Activated CD8-positive, alpha-beta memory T cell treated with anti-CD3 and anti-CD28 coated beads, Interleukin-2, amount 10 ng/mL, durations not matched to agents 7 days and 5 days (primary cell): ENCODE measurements at places on chromosomes 7 and 10. TPM values are rescaled to one million over a fixed set of nuclear protein-coding genes. Genes with fewer than 3 reads are reported as not detected.

DNA sequence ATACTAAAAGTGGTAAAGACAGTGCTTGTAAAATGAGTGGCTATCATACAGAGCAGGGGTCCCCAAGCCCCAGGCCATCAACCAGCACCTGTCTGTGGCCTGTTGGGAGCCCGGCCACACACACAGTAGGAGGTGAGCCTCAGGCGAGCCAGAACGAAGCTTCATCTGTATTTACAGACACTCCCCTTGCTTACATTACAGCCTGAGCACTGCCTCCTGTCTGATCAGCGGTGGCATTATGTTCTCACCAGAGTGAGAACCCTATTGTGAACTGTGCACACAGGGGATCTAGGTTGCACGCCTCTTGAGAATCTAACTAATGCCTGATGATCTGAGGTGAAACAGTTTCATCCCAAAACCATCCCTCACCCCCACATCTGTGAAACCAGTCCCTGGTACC is 58.7 kb downstream of the ITGA8 start:
- no peak for DNase-seq

Gene SLC26A3
- total RNA-seq = not detected

- no peak for DNase-seq
Measured at GRCh38 chr10:13877154-13877909, 290.6 kb downstream of the PRPF18 start.

Gene LRIT2
- total RNA-seq = not detected

GRCh38 chr7:128919881-128920799 is 9.6 kb upstream of the KCP start:
- no peak for DNase-seq

Gene CCL24
- total RNA-seq = not detected

Gene SPDYE2
- total RNA-seq = not detected

GRCh38 chr10:24396396-24396795 is 187.5 kb downstream of the KIAA1217 start:
- no peak for DNase-seq

Gene CPA1
- total RNA-seq = not detected

GRCh38 chr7:128217030-128217805 is 23.9 kb upstream of the LEP start:
- DNase-seq = no peak

Gene ELN
- total RNA-seq = not detected

DNA sequence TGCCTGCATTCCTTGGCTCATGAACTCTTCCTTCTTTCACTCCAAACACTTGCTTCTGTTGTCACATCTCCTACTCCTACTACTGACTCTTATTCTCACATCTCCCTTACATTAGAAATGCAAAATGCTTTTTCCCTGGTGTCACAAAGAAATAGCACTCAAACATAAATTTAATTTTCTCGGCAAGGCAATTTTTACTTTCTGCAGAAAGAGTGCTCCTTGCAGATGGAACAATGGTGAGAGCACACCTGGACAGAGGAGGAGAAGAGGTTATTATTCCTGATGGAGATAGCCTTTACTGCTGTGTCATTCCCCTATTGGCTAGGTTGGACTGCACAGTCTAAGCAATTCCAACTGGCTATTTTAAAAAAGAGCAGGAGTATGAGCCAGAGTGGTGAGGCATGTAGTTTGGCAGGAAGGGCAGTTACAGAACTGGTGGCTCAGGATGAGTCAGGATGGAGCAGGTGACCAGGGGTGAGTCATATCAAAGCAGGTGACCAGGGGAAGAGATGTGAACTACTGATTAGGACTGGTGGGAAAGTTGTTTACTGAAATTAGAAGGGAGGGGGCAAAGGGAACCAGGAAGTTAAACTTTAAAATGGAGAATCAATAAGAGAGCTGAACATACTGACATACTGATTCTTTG is 52.9 kb downstream of the CYP2C9 start:
- no peak for DNase-seq

DNA sequence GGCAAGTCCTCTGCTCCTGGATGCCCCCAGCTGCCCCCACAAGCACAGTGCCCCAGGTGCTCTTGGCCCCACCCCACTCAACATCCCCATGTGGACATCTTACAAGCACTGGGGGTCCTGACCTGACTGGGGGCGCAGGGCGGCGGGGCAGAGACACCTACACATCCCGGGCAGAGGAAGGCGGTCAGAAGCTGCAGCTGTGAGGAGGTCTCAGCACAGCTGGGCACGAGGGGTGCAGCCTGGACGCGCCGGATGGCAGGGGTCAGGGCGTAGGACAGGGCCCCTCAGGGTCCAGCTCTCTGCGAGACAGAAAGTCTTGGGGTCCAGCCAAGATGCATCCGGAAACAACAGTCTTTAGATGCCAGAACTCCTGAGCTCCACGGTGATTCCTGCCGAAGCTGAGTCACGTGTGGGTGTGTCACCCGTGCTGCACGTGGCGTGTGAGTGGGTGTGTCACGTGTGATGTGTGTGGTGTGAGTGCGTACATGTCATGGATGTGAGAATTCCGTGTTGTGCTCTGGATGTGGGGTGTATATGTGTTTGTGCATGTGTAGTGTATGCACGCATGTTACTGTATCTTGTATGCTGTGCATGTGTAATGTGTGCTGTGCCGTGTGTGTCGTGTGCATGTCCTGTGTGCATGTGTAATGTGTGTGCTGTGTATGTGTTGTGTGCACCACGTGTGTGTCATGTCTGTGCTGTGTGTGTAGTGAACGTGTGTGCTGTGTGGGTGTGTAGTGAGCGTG is 5.1 kb downstream of the VENTX start:
- DNase-seq = no peak

- DNase-seq = peak; percentile 45
Measured at GRCh38 chr10:79342811-79343561, 4.3 kb upstream of the PPIF start.

- DNase-seq = no peak
Measured at GRCh38 chr10:89295597-89295996, 6.2 kb upstream of the IFIT2 start.

Gene STEAP4
- 0.05 TPM for total RNA-seq

DNA sequence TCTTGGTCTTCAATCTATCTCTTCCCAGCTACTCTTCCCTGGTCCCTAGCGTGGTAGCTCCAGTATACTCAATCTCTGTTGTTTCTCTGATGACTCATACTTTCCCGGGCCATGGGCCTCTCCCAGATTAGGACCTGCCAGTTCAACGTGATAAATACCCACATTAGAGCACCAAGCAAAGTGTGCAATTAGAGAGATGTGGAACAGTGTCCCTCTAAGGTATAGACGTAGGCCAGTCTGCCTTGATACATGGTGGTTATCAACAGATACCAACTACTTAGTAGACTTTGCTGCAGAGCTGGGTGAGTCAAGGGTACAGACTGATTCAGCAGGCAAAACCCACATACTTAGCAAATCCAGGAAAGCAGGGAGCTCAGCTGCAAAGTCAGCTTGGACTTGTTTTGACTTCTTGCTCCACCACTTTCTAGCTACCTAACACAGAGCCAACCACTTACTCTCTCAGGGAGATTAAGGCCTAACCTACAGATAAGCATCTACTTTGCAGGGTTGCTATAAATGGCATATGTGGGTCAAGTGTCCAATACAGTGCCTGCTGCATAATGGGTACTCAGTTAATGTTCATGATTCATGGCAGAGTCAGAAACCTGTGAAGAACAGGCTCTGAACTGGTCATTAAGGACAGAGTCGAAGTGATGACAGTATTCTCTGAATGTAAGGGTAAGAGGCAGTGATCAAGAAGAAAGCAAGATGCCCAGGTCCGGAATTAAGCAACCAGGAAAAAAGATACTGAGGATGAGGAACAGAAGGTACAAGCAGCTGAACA is 176.1 kb downstream of the CHN2 start:
- DNase-seq = no peak

DNA sequence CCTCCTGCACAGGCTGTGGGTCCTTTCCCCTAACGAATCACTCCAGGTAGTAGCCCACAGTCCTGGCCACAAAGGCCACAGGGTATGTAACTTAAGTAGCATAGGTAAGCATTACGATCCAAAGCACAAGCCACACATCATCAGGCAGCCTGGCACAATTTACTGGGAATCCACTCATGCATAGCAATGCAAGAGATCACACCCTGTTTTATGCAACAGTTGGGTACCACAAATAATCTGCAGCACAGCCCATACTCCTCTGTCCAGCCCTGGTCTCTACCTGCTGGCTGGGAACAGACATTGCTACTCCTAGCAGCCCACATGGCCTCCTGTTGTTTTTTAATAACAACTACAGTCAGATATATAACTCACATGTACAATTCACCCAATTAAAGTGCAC is 34.3 kb downstream of the SRPK2 start:
- DNase-seq = no peak

Gene TMEM273
- 44.9 TPM for total RNA-seq

DNA sequence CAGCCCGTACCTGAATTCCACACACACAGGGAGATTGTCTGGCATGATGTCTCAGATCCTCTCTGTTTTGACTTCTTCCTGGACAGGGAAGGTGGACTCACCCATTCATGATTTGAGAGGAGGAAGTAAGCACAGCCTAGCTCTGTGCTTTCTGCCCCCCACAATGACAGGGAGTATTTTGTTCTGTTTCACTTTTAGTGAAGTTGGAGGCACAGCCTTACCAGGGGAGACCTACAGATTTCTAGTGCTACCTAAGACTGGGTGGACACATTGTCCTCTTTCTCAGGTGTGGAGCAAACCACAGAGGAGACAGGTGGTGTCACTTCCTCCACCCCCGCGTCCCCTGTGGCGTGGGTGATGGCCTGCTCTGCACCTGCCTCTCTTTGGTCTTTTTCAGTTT is 408.6 kb upstream of the PFKP start:
- DNase-seq = no peak

GRCh38 chr10:50437248-50437647 is 185.9 kb upstream of the ASAH2 start:
- no peak for DNase-seq

Gene ASB10
- not detected for total RNA-seq

Gene CNPY1
- not detected for total RNA-seq

DNA sequence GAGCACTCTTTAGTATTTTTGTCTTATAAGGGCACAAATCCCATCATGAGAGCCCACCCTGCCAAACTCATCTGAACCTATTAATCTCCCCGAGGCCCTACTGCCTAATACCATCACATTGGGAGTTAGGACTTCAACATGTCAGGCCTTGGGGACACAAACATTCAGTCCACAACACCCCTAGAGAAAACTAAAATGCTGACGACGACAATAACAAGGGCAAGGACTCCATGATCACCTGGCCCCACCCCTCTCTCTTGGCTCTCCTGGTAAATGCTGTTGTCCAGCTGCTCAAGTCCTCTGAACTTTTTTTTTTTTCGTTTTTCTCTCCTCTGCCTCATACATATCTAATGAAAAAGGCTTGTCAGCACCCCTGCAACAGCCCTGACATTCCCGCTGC is 118.8 kb upstream of the MKI67 start:
- DNase-seq = no peak

- DNase-seq = peak; percentile 70
Measured at GRCh38 chr7:138981332-138982203, at the start of gene KIAA1549. Gene KIAA1549, minus strand, starts transcription at chr7:138981389. Its CDS starts 120 bp downstream, at chr7:138981269.

Gene ELFN1
- total RNA-seq = not detected

Gene SKIDA1
- total RNA-seq = 0.29 TPM

DNA sequence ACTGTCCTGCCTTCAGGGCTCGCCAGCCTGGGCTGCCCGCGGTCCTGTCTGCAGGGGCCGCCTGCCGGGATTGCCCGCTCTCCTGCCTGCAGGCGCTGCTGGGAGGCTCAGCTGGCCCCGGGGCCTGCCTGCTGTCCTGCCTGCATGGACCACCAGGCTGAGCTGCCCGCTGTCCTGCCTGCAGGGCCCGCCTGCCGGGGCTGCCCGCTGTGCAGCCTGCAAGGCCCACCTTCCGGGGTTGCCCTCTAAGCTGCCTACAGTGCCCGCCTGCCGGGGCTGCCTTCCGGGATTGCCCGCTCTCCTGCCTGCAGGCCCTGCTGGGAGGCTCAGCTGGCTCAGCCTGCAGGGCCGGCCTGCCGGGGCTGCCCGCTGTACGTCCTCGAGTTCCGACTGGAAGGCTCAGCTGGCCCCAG is 164.4 kb downstream of the GLRX3 start:
- DNase-seq = peak; percentile 45

Gene PTPN12
- 20.6 TPM for total RNA-seq

DNA sequence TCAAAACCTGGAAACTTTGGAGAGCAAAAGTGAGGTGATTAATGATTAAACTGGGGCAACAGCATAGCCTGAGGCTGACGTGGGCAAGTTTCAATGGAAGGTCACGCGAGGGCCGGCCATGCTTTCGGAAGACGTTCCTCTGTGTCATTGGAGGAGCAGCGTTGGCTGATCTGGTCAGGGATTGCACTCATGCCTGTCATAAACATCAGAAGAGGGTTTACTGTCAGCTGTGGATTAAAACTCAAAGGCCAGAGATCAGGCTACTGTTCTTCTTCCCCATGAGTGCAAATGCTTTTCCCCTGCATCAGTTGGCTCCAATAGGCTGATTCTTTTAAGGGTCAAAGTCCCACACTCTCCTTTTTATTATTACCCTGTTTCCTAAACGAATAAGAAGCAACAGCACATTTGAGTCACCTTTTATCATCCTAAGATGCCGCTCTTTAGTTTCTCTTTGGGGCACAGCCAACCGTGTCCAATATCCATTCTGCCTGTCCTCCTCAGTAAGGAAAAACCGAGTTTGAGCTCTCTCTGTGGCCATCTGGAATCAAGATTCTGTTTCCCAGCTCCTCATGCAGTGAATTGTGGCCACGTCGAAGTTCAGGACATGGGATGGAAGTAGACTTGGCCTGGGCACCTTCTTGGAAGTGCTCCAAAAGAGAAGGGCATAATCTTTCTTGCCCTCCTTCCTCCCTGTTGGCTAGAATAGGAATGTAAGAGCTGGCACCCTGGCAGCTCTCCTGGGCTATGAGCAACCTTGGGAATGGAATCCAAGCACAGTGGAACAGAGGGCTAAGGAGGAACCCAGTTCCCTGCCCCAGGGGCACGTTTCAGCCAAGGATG is 62.5 kb upstream of the INSIG1 start:
- no peak for DNase-seq

Gene GPR15LG
- total RNA-seq = not detected

- DNase-seq = no peak
Measured at GRCh38 chr10:93267521-93267920, 193.8 kb downstream of the CYP26A1 start.

DNA sequence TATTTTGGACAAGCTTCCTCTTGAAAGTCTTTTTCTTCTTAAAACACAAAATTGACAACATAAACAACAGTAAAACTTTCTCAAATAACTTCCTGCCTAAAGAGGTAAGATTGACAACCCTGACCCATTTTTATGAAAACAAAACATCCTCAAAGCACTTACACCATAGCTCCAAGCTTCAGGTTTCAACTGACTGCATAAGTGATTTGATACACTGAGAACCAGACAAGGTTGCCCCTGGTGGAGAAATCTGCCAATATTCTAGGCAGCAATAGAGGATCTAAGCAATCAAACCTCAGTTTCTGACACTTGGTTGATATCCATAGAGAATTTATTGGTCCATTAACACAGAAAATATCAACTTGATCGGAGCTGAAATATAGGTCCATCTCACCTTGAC is 147.8 kb downstream of the ELAPOR2 start:
- no peak for DNase-seq

GRCh38 chr10:241966-242643 is 106.8 kb downstream of the ZMYND11 start:
- no peak for DNase-seq

DNA sequence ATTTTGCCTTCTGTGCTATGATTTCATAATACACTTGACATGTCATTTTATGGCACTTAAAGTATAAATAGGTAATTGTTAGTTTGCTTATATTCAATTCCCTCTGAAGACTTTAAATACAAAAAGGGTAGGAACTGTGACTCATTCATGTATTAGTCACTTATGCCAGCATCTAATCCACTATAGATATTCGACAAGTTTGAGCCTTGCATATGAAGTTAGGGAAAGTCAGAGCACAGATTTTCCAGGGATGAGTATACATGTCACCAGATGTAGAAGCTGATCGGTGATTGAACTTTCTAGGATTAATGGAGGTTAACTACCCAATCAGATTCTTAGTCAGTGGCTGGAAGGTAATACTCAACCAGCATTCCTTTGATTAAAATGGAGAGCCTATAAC is 1321.5 kb downstream of the XPNPEP1 start:
- DNase-seq = no peak
